NCI-H2029 (cell line): ENCODE measurements at places on chromosomes 2 and 18.

GRCh38 chr2:65465124-65465523 is 32.7 kb upstream of the SPRED2 start:
- no peak for DNase-seq

- DNase-seq, result no peak
These were observed 265.1 kb downstream of the NCKAP5 start for GRCh38 chr2:133303150-133303549.

DNA sequence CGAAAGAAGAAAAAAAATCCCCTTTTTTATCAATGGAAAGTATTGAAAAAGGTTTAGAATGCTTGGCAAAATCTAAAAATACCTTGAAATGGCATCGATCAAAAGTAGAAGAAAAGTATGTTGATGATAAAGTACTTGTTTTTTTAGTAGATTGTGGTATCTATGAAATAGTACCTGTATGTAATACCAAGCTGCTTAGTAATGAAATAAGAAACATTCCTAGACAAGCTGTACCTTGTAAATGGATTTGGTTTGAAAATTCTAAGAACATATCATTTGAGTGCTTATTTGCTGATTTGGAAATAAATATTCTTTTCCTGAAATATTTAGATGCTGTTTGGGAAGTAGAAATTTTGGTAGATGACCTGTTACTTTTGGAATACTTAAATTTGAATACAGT is 18.4 kb downstream of the TDRD15 start:
- DNase-seq, result no peak

GRCh38 chr2:88754585-88755320 is 63.3 kb downstream of the RPIA start:
- no peak for DNase-seq

DNA sequence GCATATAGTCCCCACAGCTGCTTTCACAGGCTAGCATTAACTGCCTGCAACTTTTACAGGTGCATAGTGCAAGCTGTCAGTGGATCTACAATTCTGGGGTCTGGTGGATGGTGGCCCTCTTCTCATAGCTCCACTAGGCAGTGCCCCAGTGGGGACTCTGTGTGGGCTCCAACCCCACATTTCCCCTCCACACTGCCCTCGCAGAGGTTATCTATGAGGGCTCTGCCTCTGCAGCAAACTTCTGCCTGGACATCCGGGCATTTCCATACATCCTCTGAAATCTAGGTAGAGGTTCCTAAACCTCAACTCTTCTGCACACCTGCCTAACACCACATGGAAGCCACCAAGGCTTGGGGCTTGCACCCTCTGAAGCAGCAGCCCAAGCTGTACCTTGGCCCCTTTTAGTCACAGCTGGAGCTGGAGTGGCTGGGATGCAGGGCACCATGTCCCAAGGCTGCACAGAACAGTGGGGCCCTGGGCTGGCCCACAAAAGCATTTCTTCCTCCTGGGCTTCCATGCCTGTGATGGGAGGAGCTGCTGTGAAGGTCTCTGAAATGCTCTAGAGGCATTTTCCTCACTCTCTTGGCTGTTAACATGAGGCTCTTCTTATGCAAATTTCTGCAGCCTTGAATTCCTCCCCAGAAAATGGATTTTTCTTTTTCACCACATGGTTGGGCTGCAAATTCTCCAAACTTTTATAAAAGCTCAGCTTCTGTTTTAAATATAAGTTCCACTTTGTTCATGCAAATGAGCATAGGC is 59.3 kb downstream of the KDM3A start:
- DNase-seq, result no peak

DNA sequence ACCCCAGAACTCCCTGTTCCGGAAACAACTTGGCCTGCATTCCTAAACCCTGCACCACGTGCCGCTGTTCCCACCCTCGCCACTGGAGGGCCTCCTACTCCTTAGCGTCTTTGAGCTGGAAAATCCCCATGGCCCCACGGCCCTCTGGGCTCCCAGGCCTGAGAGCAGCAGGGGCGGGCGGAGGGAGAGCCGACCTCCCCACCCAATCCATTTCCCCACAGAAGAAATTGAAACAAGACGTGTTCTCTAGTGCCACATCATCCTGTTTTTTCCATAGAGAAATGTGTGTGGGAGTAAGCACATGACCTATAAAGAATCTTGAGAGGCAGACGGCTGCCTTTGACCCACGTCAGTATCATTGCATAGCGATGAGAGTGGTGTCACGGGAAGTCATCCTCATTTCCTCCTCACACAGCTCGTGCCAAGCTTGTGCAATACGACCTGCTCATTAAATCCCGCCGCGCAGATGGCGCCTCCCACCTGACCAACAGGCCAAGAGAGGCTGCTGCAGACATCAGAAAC is 79.2 kb downstream of the LAMA1 start:
- DNase-seq, result peak; percentile 87

DNA sequence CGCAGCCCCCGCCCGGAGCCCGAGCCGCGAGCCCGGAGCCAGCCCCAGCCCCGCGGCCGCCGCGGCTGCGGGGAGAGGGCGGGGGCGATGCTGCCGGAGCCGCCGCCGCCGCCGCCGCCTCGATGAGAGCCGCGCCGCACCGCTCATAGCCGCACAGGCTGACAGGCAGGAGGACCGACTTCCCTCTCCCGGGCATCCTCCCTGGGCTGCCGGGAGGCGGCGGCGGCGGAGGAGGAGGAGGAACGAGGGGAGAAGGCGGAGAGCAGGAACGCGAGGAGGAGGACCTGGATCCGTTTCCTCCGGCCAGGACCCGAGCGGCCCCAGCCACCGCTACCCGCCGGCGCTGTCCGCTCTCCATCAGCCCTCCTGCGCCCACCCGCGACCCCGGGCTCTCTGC is 370 bp downstream of the KLHL29 start:
- no peak for DNase-seq

DNA sequence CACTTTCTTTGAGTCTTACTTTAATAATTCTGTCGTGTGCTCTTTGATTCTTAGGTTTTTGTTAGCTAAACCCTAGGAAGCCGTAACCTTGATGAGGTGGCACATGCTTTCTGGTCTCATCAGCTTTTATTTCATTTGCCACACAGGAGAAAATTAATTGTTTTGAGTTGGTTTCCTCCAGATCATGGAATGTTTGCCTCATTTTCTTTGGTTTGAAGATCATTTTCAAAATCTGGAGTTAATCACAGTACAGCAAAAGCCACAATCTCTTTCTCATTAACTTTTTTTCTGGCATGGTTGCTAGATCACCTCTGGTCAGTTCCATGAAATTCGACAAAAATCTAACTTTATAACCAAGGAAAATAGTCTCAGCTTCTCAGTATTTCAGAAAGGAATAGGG is 182.9 kb downstream of the MYO1B start:
- DNase-seq, result no peak

- no peak for DNase-seq
These were observed at the start of gene REEP1 for GRCh38 chr2:86337244-86337835. REEP1 (minus strand) TSS chr2:86337626; CDS start chr2:86337510, 116 bp downstream.

GRCh38 chr18:24465486-24465885 is 5.0 kb downstream of the HRH4 start:
- DNase-seq, result no peak

GRCh38 chr2:39524756-39525635 is 87.9 kb upstream of the MAP4K3 start:
- no peak for DNase-seq

GRCh38 chr2:1569879-1570450 is 156.7 kb downstream of the TPO start:
- DNase-seq, result no peak

DNA sequence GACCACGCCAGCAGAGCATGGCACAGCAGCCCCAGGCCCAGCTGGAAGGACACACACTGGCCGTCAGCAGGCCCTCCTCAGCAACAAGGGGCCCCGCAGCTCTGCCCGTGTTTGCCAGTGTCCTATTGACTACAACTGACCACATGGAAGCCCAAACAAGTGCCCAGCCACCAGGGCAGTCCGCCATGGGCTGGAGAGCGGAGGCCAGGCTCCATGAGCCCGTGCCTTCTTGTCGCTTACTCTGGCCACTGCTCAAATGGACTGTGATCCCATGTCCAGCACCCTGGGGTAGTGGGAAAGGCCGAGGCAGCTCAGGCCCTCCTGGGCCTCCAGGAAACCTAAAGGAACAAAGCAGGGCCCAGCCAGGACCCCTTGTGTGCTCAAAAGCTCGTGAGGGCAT is 53.9 kb upstream of the TAF1B start:
- no peak for DNase-seq

DNA sequence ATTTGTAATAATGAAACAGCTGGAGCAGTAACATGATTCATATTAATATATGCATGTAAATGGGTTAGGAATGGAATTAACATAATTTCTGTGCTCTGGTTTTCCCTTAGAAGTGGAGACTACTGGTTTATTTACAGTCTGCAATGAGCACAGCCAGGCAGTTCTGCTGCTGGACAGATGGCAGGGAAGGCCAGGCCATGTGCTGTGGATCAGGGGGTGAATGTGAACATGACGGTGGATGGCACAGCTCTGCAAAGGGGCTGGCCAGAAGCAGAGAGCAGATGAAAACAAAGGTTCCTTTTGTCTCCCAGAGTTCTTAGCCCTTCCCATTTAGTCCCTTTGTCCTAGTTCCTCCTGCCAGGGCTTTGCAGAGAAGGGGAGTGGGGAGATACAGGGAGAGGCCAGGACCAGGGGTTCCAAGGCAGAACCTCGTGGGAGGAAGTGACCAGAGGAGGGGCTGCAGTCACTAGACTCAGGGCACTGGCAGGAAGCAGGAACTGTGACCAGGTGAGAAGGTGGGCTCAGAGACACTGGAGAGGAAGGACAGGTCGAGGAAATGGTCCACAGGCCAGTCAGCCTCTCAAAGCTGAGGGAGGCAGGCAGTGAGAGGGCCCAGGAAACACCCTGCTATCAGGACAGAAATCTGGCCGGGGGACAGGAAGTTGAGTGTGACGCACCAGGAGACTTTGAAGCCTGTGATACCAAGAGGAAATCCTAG is 112.9 kb upstream of the ATP8B1 start:
- DNase-seq, result no peak

- DNase-seq, result no peak
These were observed 670.7 kb downstream of the ERBB4 start for GRCh38 chr2:211867845-211868451.

- DNase-seq, result no peak
These were observed 6.1 kb downstream of the FBXO11 start for GRCh38 chr2:47899915-47900816.

GRCh38 chr2:236555481-236555880 is 14.1 kb upstream of the ACKR3 start:
- no peak for DNase-seq

DNA sequence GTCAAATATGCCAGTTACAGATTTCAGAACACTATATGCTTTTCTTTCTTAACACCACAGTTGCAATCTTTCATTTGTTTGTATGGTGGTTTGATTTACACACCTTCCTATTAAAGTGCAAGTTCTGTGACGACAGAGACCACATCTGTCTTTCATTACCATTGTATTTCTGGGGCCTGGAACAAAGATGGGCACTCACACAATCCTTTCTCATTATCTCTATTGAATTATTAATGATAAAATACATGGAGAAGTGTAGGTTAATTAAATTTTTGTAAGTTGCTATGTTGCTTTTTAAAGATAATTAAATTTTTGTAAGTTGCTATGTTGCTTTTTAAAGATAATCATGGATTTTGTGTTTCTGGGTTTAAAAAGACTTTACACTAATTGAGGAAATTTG is 79.9 kb downstream of the KCTD18 start:
- no peak for DNase-seq

DNA sequence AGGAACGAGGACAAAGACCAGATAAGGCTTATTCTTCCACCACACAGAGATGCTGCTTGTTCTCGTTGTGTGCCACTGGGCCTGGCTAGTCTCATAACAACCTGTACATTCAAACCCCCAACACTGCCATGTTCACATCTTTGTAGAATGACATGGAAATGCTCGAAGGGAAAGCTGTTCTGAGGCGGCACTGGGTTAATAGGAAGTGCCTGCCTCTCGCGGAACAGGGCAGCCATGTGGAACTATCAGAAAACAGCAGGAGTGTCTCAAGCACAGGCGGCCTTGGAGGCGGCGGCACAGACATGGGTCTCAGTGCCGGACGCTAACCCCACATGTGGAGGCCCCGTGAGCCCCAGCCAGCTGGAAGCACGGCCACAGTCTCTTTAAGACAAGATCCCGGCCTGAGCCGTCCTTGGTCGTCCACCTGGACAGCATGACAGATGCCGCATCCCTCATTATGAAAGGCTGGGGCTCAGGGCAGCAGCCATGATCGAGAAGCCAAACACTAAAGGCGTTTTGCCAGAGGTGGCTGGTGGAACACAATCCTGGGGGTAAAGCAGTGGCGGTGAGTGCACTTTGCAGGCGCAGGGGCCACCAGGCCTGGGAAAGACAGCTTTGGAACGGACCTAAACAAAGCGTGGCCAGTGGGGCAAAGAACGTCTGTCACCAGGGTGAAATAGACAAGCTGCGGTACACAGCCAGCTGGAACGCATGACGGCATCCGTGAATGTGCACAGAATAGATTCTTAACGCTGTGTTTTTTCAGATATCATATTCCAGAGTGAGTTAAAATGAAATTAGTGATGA is 161.0 kb downstream of the HDAC4 start:
- DNase-seq, result no peak

GRCh38 chr2:80053522-80054345 is 250.8 kb downstream of the LRRTM1 start:
- no peak for DNase-seq

GRCh38 chr2:95362486-95362885 is 40.0 kb upstream of the FAHD2A start:
- no peak for DNase-seq

- no peak for DNase-seq
These were observed 1.1 kb downstream of the GLI2 start for GRCh38 chr2:120736624-120737339.

GRCh38 chr2:100188326-100188725 is 45.9 kb upstream of the AFF3 start:
- no peak for DNase-seq

DNA sequence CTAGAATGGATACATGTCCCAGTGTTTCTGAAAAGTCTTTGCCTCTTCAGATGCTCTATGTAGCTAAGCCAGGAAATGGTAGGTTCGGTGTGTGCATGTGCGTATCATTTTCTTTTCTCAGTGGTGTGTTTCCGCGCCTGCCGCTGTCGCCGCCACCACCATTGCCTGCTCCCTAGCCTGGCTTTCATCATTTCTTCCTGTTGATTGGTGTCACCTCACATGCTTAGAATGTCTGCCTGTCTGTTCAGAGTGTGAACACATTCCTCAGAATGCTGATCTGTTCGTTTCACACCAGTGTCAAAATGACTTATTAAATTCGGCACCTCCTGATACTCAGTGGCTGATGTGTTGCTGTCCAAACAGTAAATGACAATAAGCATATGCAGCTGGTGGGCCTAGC is 255.2 kb upstream of the SPRED2 start:
- no peak for DNase-seq

- peak; percentile 67 for DNase-seq
These were observed at the start of gene CDH2 for GRCh38 chr18:28176948-28177827. CDH2 (minus strand) TSS chr18:28177130; CDS start chr18:28177022, 108 bp downstream.
